ENCODE measurements at places on chromosomes 7 and 10. TPM values are rescaled to one million over a fixed set of nuclear protein-coding genes. Genes with fewer than 3 reads are reported as not detected.

Gene SPDYE18
- total RNA-seq = 1.1 TPM

GRCh38 chr7:100799037-100799896 lies 28.1 kb downstream of the EPHB4 start:
- peak; percentile 60 for DNase-seq

GRCh38 chr10:11595395-11595692 lies 16.1 kb downstream of the USP6NL start:
- DNase-seq = no peak

- no peak for DNase-seq
These were observed 15.8 kb downstream of the GOLGA7B start for GRCh38 chr10:97865488-97865887.

DNA sequence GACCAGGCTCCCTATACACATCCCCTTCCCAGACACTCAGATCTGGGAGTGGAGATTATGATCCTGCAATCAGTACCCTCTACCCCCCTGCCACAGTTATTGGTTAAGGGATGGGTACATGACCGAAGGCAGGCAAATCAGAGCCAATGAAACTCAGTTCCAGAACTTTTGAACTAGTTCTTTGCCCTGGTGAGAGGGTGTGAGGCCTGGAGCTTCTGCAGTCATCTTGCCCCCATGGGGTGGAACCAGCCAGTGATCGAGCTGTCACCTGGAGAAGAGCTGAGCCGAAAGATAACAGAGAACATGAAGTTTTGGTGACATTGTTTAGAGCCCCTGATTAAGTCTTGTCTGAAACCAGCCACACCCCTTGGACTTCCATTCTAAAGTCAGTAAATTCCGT lies 88.2 kb upstream of the DUSP5 start:
- no peak for DNase-seq
